ENCODE measurements at places on chromosomes 11 and 22. TPM values are rescaled to one million over a fixed set of nuclear protein-coding genes. Genes with fewer than 3 reads are reported as not detected.

- no peaks in the 10 kb centered on the region for H3K27me3 ChIP-seq
- peak; percentile 66 for DNase-seq
- peak overlapping the region; percentile 95 for H3K4me3 ChIP-seq
These were observed 531 bp downstream of the PIM3 start for GRCh38 chr22:49961005-49961600.

DNA sequence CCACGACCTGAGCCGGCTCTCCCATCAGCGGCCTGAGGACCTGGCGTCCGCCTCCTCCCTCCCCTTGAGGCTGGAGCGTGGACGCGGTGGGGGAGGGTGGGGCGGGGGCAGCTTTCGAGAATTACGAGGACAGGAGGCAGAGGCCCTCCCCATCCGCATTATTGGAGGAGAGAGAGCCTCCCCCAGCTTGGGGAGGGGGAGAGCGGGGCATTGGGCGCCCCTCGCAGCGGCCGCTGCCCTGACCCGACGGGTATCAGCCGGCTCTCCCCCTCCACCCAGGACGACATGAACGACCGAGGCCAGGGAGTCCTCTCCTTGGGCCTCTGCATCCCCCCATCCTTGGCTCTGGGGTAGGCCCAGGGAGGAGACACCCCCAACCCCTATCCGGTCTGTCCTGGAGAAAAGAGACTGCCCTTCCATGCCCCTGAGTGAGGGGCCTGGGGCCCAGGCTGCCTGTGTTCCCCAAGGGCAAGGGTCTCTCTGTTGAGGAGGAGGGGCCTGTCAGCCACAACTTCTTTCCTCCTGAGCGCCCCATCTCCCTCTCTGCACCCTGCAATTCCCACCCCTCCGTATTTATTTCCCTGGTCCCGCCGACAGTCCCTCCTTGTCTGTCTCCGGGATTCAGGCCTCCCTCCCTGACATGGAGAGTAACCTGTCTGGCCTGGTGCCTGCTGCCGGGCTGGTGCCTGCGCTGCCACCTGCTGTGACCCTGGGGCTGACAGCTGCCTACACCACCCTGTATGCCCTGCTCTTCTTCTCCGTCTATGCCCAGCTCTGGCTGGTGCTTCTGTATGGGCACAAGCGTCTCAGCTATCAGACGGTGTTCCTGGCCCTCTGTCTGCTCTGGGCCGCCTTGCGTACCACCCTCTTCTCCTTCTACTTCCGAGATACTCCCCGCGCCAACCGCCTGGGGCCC, 495 bp downstream of the GPR137 start:
- H3K27ac ChIP-seq = peak overlapping the region; percentile 87
- H3K27me3 ChIP-seq = peaks cover 9% of the 10 kb centered on the region
- DNase-seq = no peak
- peaks cover 5% of the 10 kb centered on the region for H3K36me3 ChIP-seq
- peaks cover 26% of the 10 kb centered on the region for H3K4me1 ChIP-seq

The RAB38 gene
- total RNA-seq = 13.8 TPM

- H3K36me3 ChIP-seq = no peaks in the 10 kb centered on the region
- H3K4me1 ChIP-seq = no peaks in the 10 kb centered on the region
- no peak overlapping the region for H3K4me3 ChIP-seq
- DNase-seq = no peak
- no peaks in the 10 kb centered on the region for H3K27me3 ChIP-seq
These were observed 12.2 kb downstream of the TEF start for GRCh38 chr22:41394012-41394356.

The CCDC87 gene
- 0.21 TPM for total RNA-seq

- no peak overlapping the region for H3K27ac ChIP-seq
- H3K27me3 ChIP-seq = peaks cover 29% of the 10 kb centered on the region
- H3K4me1 ChIP-seq = peaks cover 11% of the 10 kb centered on the region
- H3K4me3 ChIP-seq = no peak overlapping the region
These were observed 3.6 kb downstream of the OTOG start for GRCh38 chr11:17550450-17551346.

DNA sequence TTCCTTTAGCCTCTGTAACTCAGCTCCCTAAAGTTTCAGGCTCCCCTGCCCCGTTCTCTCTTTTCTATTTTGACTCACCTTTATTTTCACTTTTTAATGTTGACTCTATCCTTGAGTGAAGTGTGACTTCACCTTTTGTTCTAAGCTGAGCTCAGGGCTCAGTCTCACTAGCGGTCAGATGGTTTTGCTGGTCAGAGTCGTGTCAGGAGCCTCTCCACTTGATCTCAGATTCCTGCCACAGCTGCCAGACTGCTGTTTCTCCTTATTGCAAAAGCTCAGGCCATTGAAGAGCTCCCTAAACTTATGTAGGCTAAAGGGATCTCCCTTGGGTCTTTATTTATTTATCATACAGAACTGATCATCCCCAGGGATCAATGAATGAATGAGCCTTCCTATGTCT, 13.7 kb upstream of the POU2AF2 start:
- peaks cover 41% of the 10 kb centered on the region for H3K27me3 ChIP-seq
- no peak overlapping the region for H3K4me3 ChIP-seq
- no peak for DNase-seq
- no peak overlapping the region for H3K27ac ChIP-seq

DNA sequence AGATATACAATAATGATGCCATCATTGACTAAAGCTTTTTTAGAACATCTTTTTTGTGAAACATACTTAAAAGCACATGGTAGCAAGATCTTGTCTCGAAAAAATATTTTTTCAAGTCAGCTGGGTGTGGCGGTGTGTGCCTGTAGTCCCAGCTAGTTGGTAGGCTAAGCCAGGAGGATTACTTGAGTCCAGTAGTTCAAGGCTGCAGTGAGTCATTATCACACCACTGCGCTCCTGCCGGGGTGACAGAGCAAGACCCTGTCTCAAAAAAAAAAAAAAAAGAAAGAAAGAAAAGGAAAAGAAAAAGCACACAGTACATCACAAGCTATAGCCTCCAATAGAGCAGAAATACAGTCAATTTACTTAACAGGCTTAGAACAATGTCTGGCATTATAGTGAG, 37.0 kb downstream of the ENTHD1 start:
- DNase-seq = no peak
- peaks cover 22% of the 10 kb centered on the region for H3K4me1 ChIP-seq
- no peaks in the 10 kb centered on the region for H3K36me3 ChIP-seq
- H3K4me3 ChIP-seq = no peak overlapping the region

DNA sequence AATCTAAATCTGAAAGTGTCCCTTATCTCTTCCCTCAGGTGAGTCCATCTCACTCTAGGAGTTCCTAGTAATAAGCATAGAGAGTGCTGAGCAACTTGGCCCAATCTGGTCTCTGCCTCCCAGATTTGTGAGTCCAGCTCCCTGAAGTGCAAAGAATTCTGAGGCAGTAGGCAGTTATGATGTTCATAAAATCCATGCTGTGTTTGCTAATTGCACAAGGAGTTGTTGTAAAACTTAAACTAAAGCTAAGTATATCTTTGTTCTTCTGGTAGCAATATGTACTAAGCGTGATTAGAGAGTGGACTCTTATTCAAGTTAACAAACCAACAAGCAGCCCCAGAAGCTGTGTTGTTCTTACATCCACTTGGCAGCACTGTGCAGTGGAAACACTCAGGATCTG, 7.6 kb upstream of the PTH start:
- no peaks in the 10 kb centered on the region for H3K36me3 ChIP-seq
- no peak for DNase-seq
- no peak overlapping the region for H3K4me3 ChIP-seq
- no peaks in the 10 kb centered on the region for H3K4me1 ChIP-seq
- H3K27ac ChIP-seq = no peak overlapping the region

Measured in activated T-cell treated with anti-CD3 and anti-CD28 coated beads, Interleukin-2, amount 50 U/mL, for 72 hours (primary cell).